Stimulated activated CD4-positive, alpha-beta T cell treated with anti-CD3 and anti-CD28 coated beads, Interleukin-2, amount 100 ng/mL, for 4 hours (primary cell): ENCODE measurements at places on chromosomes 3 and 15.

GRCh38 chr15:90240856-90241255 is 6.8 kb downstream of the GDPGP1 start:
- no peak for DNase-seq

GRCh38 chr3:143109861-143110260 is 9.7 kb upstream of the CHST2 start:
- no peak for DNase-seq

DNA sequence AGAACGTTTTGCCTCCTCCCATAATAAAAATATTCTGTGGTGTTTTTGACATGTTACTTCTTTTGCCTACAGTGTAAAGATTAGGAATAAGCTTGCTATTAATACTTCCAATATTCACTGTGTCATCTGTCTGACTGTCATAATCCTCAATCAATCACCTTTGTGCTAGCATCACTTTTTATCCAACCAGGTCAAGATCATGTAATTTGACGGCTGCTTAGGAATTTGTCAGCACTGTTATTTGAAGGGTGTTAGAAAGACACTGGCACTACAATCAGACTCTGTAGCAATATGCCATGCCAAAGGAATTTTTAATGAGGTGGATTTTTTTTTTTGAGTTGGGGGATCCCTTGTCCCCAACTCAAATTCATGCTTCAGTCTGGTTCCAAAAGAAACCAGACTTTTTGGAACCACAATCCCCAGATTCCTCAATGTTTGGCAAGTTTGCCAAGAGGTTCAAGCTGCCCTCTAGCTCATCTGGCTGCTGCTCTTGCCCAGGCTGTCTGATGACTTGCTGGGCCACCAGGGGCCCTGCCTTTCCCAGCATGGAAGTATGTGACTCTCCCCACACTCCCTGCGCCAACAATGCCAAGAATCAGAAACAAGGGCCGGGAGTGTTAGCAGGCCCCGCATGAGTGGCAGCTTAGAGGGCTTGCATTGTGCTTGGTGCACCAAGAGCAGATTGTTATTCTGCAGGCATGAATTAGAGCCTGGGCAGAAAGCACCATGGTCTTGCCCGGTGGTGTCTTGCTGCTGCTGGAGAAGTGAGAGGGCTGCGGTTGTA is 58.6 kb upstream of the TSC22D2 start:
- DNase-seq: no peak

DNA sequence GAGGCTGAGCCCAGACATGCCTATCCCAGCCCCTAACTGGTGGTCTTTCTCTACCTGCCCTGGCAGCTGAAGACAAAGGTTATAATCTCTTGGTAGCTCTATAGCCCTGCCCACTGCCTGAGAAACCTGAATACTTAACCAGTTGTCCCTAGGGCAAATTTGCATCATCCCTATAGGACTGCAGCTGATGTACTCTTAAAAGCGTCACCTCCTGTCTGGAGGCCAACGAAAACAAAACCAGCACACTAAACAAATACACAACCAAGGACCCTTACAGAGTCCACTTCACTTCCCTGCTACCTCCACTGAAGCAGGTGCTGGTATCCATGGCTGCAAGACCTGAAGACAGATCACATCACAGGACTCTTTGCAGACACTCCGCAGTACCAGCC is 98.0 kb downstream of the KCNAB1 start:
- DNase-seq: no peak

- DNase-seq: no peak
These were observed 18.8 kb upstream of the TNFSF10 start for GRCh38 chr3:172541945-172542488.

- DNase-seq: no peak
These were observed 21.2 kb upstream of the SHC4 start for GRCh38 chr15:48984811-48985352.
